A549 (cell line): ENCODE measurements at places on chromosomes 1 and 21.

DNA sequence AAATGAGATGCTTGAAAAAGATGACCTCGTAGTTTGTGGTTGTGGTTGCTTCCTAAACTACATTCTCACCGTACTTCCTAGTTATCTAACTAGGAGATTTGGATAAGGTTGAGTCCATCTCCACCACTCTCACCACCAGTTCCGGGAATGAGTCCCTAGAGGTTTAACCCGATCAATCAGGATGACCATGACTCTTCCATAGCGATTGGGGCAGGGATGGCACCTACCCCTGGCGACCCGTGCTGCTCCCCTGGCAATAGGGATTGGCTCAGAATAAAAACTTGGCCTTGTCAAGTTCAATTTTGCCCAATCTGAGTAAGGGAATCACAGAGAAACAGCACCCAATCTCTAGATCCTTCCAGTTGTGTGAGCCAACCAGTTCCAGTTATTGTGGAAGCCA is 2.7 kb upstream of the MIS18A start:
- no peak for DNase-seq

GRCh38 chr21:34298534-34299167 is 65.2 kb upstream of the KCNE2 start:
- DNase-seq: no peak

- DNase-seq: no peak
These were observed 9.8 kb downstream of the OR2W3 start for GRCh38 chr1:247905181-247905580.

DNA sequence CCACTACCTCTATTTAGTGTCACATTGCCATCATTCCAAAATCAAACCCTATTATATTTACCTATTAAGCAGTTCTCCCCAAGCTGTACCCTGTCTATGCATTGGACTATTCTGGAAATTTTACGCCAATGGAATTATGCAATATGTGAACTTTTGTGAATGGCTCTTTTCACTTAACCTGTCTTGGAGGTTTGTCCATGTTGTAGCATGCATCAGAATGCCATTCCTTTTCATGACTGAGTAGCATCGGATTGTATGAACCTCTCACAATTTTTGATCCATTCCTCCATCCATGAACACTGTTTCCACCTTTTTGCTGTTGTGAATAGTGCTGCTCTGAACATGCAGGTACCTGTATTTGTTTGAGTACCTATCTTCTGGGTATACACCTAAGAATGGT is 33.7 kb downstream of the FAM163A start:
- no peak for DNase-seq

GRCh38 chr1:20618550-20618949 is 14.7 kb upstream of the PINK1 start:
- DNase-seq: no peak

- no peak for DNase-seq
These were observed 65.6 kb downstream of the RIMS3 start for GRCh38 chr1:40599926-40600325.

- no peak for DNase-seq
These were observed 5.6 kb downstream of the GNG12 start for GRCh38 chr1:67827688-67828087.

DNA sequence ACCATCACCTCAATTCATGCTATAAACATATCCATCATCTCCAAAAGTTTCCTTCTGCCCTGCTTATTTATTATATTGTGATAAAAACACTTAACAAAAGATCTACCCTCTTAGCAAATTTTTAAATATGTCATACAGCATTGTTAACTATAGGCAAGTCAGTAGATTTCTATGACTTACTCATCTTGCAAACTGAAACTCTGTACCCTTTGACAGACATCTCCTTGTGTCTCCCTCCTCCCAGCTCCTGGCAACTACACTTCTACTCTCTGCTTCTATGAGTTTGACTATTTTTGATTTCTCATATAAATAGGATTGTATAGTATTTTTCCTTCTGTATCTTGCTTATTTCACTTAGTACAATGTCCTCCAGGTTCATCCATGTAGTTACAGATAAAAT is 174.8 kb downstream of the TNFSF18 start:
- DNase-seq: no peak

GRCh38 chr1:189708674-189709073 is 769.0 kb downstream of the BRINP3 start:
- DNase-seq: peak; percentile 45

DNA sequence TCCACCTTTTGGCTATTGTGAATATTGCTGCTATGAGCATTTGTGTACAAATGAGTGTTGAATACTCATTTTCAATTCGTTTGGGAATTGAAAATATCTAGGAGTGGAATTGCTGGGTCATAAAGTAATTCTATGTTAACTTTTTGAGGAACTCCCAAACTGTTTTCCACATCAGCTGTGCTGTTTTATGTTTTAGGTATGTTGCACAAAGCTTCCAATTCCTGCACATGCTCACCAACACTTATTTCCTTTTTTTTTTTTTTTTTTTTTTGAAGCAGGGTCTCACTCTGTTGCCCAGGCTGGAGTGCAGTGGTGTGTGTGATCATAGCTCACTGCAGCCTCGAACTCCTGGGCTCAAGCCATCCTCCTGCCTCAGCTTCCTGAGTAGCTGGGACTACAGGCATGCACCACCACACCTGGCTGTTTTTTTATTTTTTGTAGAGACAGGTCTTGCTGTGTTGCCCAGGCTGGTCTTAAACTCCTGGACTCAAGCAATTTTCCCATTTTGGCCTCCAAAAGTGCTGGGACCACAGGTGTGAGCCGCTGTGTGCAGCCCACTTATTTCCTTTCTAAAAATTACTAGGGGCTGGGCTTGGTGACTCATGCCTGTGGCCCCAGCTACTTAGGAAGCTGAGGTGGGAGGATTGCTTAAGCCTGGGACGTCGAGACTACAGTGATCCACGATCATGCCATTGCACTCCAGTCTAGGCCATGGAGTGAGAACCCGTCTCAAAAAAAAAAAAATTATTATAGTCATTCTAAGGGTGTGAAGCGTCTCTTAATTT is 33.4 kb downstream of the TMCC2 start:
- DNase-seq: no peak

DNA sequence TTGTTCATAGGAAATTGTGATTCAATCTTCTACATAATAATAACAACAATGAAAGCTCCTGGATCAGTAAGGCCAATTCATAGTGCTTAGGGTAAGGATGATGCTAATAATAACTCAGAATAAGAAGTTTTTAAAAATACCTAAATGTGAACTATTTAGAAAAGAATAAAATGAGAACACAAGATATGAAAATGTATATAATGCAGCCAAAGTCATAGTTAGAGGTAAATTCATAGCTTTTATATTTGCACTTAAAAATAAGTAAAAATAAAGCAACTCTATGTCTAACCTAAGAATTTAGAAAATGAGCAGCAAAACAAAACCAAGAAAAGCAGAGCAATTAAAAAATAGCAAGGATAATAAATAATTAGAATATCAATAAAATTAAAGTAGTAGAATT is 43.5 kb upstream of the JUN start:
- DNase-seq: no peak

DNA sequence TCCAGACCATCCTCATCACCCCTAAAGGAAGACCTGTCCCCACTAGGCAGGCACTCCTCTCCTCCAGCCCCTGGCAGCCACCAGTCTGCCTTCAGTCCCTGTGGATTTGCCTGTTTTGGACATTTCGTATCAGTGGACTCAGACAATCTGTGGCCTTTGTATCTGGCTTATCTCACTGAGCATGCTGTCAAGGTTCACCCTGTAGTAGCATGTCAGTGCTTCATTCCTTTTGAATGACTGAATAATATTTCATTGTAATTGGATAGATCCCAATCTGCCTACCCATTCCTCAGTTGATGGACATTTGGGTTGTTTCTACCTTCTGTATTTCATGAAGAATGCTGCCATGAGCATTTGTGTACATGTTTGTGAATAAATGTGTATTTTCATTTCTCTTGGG is 32.9 kb upstream of the RNF187 start:
- DNase-seq: no peak

DNA sequence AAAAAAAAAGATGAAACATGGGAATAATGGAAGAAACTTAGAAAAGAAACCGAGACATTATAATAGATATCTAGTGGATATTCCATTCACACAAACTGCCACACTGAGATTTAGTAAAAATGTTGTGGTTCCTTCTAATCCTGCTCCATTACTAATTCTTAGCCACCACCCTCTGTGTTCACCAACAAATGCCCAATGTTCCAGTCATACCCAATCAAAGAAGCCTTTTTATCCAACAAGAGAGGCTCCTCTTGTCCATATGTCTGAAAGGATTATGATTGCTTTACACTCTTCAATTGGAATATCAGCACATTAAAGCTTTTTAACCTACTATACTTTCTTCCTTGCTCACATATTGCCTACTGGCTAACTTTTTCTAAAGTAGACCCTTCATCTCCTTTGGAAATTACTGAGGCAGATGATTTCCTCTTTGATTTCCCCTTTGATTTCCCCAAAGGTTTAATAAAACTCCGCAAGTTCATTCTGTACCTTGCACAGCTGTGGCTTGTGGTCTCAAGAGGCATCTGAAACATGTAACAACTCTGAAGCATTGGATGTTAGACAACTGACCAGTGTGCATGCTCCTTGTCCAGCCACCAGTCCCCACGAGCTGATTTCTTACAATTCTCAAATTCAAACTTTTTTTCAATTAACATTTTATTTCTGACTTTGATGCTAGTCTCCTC is 305.6 kb upstream of the LYPLAL1 start:
- DNase-seq: no peak

GRCh38 chr1:166272851-166273250 is 106.0 kb upstream of the FAM78B start:
- no peak for DNase-seq

DNA sequence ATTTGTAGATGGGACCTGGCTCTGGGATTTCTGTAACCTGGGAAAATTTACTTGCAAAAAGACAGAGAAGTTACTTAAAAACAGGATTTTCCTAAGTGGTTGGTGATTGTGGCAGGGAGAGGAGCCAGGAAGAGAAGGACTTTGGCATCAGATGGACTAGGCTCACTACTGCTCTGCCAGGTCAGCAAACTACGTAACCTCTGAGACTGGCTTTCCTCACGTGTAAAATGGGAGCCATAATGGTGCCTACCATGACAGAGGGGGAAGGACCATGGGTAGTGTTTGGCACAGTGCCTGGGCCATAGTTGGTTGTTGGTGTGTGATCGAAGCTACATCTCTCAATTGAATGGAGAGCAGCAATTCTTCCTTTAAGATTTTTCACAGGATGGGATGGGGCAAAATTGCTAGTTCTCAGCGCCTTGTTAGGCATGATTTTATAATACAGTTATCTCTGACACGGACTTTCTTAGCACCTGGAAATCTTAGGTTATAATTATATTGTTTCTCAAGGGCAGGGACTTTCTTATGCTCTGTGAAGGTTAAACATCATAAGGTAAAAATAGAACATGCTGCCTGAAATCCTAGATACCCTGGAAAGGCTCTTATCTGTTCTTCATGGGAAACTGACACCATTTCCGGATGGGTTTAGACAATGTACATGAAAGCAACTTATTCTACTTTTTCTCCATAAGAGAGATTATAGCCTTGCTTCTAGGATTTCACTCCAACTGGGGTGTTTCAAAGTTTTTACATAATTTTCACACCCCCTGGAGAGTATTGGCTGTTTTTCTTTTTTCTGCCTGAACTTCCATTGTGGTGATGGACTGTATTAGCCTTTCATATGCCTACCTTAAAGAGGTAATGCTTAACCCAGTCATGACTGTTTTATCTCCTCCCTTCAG is 10.9 kb downstream of the ROR1 start:
- no peak for DNase-seq

- DNase-seq: no peak
These were observed 1.3 kb downstream of the PLA2G2E start for GRCh38 chr1:19922015-19922688.

- no peak for DNase-seq
These were observed 138.8 kb downstream of the ROR1 start for GRCh38 chr1:63912643-63913042.

DNA sequence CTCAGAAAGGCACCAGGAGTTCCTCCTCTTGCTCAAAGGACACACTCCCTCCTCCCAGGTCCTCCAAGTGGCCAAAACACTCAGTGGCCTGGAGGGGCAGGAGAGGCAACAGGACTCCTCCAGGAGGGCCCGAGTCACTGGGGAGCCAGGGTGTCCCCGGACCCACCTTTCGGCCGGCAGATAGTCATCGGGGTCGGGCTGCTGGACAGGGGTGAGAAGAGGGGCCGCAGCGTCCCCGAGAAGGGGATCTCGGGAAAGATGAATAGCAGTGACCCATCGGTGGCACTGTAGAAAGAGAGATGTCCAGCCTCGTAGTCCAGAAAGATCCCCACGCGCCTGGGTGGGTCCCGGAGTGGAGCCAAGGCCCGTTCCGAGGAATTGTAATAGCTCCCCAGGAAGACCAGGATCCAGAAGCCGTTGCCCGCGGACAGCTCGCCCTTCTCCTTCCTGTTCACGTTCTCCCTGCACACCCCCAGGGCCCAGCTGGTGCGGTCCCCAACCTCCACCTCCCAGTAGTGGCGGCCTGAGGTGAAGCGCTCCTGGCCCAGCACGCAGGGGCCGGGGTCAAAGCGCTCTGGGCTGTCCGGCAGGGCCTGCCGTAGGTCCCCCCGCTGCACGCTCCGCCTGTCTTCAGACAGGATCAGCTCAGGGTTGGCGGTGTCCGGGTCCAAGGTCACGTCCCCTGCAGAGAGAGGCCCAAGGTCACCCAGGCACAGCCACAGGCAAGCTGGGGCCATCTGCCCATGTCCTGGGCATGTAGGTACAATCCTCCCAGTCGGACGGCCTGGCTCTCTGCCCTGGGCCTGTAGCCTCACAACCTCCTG is 11.9 kb downstream of the TRIM11 start:
- DNase-seq: no peak

GRCh38 chr1:66402194-66402593 is 131.8 kb upstream of the SGIP1 start:
- DNase-seq: no peak

DNA sequence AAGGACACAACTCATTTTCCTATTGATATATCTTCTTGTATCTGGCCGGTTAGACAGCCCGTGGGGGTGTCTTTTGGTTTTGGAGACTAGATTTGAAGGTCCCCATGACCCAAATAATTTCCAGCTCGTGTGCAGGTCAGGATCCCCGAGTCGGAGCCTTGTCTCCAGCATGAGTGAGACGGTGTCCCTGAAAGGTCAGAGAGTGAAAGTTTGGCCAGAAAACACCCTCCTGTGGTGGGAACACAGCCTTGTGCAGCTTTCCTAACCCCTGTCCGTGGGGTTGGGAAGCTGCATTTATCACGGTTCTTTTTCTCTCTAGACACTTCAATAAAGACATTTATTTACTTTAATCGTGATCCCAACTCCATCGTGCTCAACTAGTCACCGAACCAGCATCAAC is 17.6 kb downstream of the COQ8A start:
- no peak for DNase-seq

DNA sequence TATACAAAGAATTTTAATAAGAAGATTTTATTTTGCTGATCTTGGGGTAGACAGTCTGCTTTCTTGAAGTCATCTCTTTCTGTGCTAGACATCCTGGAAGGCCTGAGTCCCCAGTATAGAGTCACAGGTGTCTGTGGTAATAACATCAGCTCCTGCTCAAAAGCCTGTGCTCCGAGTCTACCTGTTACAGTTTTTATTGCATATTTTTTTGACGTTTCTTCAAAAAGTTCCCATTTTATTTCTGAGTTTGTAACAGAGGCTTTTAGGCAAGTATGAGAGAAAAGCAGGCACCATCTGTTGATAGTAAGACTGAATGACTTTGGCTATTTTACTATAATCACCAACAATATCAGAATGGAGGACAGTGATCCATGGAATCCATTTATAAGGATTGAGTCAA is 58.0 kb upstream of the WDR26 start:
- no peak for DNase-seq

- no peak for DNase-seq
These were observed 141.5 kb downstream of the DNAH14 start for GRCh38 chr1:225070972-225071371.
